ENCODE measurements at places on chromosomes 5 and 9. TPM values are rescaled to one million over a fixed set of nuclear protein-coding genes. Genes with fewer than 3 reads are reported as not detected.

DNA sequence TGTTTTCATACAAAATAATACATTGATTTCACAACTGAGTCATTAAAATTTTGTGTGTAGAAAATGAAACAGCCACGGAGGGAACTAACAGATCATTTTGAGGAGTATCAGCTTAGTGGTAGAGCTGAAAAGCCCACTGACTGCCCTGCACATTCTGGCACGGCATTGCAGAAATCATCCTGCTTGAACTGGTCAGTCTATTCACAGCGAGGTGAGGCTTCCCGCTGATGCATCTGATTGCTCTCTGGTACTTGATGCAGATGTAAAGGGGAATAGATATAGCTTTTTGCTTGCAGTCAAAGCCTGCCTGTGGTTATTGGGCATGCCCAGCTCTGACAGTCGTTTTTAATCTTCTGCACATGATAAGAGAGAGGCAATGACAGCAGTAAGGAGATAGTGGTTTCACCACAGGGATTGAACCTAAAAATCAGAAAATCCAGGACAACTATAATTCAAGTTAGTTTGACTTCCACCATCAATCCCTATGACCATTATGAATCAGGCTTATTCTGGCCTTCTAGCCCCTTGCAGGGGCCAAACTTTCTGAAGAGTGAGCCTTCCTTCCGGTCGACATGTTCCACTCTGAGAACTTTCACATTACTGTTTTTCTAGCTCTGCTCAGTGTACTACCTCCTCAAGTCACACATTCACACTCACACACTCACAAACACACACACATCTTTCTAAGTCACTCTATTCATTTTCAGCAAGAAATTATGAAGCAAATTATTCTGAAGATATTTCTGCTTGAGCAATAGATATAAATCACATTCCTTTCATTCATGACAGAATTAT, 782.8 kb upstream of the NUDT12 start:
- DNase-seq, result no peak

DNA sequence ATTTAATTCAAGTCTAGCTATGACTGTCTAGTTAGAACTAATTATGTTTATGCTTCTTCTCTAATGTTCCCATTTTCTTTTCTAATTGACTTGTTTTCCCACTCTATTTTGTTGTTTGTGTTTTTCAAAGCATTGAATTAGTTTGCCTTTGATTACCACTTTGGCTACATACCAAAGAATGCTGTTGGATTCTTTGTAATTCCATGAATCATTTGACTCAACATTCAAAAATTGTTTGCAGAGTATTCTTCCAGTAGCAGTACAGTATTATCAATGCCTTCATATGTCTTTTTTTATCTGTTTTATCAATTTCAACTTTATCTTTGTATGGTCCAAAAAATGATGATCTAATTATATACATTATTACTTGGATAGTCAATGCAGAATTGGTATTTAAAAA, 288.7 kb downstream of the RFX3 start:
- no peak for DNase-seq

- DNase-seq, result no peak
These were observed 2.6 kb downstream of the SPARC start for GRCh38 chr5:151683986-151684588.

The RNF130 gene
- polyA plus RNA-seq, result 73.8 TPM
